Stimulated activated CD8-positive, alpha-beta memory T cell treated with anti-CD3 and anti-CD28 coated beads, Interleukin-4, amount 100 ng/mL, for 4 hours (primary cell): ENCODE measurements at places on chromosomes 3 and 15.

DNA sequence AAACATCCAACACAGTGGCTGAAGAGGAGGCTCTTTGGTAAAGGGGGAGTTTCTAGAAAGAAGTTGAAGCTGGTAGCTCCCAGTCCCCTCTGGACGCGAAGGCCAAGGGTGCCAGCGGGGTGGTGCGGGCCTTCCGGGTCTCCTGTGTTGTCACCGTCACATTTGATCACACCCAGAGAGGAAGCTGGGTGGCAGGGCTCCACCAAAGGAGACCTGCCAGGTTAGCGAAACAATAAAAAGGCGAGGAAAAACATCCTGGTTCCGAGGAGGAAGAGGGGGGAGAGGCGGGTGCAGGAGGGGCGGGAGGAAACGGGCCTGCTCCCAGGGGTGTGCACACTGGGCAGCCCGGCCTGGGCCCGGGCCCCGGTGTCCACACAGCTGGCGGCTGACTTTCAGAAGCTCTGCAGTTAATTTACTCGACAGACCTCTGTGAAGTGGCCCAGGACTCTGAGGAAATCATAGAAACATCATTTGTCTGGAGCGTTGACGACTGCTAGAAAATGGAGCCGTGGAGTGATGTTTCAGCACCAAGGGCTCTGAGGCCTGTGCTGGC, 12.1 kb downstream of the HEG1 start:
- DNase-seq: no peak

DNA sequence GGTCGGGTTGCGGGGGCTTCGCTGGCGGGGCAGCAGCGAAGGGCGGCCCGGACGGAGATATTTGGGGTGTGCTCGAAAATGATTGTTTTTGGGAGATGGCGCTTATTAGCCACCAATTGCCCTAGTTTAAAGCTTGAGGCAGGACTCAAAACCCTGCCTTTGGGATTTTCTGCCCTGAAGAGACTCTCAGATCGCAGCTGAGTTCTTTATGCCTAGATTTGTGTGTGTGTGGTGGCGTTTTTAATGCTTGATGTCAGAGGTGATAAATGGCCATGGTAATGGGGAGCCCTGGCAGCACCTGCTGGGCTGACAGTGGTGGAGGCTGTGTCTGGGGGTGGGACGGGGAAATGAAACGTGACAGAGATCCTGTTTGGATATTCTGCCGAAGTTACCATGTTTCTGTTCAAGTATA, 604 bp downstream of the KCTD6 start:
- DNase-seq: no peak

- no peak for DNase-seq
Observed at GRCh38 chr3:43503067-43503728, 118.6 kb downstream of the ANO10 start.

DNA sequence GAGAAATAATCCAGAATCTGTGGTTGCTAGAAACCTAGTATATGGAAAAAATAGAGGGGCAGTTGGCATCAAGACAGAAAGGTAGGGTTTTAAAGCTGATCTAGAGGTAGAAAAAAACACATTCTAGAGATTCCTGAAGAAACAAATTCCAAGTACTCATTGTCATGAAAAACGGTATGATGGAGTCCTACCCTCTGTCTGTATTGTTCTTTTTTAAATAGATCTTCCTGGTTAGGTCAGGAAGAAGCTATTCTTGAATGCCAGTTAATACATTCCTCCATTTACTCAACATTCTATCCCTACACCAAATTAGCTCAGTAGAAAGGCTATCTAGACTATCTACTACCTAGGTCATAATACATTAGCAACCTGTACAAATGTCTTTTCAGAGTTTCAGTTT, 364.7 kb downstream of the FHIT start:
- DNase-seq: no peak

GRCh38 chr3:12234192-12234591, 54.7 kb upstream of the PPARG start:
- no peak for DNase-seq

DNA sequence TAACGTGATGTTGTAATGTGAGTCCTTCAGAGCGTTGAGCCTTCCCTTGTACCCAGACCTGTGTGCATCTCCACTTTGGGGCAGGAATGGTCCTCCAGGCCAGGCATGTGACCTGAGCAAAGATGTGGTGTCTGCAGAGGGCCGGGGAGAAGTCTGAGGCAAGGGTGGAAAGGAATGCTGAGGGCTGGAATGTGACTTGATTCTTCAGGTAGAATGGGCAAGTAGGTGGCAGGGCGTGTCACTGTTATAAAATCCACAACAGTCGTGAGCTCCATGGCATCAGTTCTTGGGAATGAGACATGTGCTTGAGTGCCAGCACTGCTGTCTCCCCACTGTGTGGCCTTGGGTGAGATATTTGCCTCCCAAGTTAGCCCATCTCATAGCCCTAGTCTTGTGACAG, 24.0 kb upstream of the BSN start:
- DNase-seq: no peak

DNA sequence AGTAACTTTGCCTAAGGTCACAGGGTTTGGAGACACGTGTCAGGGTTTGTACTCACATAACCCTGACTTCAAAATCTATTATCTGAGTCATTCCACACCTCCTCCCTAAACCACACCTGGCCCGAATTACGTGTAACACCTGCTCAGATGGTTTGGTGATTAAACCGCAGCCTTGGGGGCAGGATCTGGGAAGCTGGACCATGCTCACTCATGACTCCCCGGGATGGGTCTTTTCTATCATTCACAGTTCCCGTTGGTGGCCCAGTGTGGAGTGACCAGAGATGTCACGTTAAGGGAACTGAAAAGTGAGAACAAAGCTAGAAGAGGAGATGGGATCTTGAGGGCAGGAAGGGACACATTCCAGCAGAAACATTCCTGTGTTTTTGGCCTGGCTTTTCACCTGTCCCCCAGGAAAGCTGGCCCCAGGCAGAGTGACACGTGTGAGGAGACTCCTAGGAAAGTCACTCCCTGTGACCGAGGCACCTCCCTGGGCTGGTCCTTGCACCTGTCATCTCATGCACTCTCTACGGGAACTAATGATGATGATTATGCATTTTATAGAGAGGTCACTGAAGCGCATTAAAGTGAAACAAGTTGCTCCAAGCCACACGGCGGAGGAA, 75.4 kb upstream of the POMGNT2 start:
- no peak for DNase-seq

DNA sequence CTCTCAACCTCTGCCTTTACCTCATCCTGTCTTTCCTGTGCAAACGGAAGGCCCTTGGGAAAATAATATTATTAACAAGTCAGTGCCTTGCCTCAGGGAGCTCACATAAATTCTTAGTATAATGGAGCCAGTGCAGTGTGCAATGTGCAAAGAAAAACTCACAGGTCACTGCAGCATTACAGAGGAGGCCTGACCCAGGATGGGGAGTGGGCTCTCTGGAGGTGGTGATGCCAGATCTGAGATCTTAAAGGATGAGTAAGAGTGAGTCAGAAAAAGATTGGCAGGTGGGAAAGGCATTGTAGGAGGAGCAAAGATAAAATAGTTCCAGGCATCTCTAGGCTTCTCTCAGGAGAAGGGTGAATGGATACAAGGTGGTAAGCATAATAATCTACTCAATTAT, 185.6 kb upstream of the ADAMTS9 start:
- no peak for DNase-seq

DNA sequence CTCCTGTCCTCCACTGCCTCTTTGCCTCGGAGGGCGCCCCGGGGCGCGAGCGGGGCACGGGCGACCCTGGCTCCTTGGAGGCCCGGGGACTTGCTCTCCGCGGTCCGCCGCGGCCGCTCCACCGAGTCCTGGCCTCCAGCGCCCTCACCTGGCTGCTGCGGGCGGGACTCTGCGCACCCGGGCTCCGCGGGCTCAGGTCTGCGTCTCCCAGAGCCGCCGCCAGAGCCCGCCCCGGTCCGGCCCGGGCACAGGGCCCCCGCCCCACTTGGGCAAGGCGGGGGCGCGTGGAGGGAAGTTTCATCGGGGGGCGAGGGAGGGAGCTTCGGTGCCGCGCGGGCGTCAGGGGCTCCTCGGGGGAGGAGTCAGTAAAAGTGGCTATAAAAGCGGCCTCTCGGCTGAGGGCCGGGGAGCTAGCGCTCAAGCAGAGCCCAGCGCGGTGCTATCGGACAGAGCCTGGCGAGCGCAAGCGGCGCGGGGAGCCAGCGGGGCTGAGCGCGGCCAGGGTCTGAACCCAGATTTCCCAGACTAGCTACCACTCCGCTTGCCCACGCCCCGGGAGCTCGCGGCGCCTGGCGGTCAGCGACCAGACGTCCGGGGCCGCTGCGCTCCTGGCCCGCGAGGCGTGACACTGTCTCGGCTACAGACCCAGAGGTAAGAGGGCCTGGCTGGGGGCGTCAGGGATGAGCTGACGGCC, at the start of gene CEMIP:
TSS of gene CEMIP (plus strand) at position 407 of the 694 bp plus-strand sequence. CDS start 94,510 bp downstream, outside the sequence.
- DNase-seq: no peak

DNA sequence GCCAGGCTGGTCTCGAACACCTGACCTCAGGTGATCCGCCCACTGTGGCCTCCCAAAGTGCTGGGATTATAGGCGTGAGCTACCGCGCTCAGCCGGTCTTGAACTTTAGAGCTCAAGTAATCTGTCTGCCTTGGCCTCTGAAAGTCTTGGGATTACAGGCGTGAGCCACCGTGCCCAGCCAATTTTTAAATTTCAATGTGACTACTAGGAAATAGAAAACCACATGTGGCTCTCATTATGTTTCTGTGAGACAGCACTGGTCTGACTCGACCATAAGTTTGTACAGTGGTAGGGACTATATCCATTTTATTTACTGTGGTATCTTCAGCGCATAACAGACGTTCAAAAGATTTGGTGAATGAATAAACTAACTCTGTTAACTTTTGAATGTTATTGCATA, 9.1 kb downstream of the ZFAND6 start:
- DNase-seq: no peak

- no peak for DNase-seq
Observed at GRCh38 chr3:51379746-51380455, 5.2 kb upstream of the MANF start.

DNA sequence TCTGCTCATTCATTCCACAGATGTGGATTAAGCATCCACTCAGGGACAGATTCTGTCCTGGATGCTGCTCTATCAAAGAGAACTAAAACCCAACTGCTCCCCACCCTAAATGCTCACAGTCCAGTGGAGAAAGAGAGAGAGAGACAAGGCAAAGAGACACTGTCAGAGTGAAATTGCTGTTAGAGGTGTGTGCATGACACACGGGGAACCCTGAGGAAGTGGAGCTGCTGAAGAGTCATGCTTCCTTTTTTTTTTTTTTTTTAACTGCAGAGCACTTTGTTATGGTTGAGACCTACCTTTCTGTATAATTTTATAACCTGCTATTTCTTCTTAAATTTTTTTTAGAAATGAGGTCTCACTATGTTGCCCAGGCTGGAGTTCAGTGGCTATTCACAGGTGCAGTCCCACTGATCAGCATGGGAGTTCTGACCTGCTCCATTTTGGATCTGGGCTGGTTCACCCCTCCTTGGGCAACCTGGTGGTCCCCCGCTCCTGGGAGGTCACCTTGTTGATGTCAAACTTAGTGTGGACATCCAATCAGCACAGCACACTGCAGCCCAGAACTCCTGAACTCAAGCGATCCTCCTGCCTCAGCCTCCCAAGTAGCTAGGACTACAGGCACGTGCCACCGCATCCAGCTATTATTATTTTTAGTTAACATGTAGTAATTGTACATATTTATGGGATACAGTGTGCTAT, 18.2 kb upstream of the PSTPIP1 start:
- no peak for DNase-seq

GRCh38 chr15:84143753-84144314, 91.7 kb upstream of the GOLGA6L4 start:
- DNase-seq: no peak

- DNase-seq: no peak
Observed at GRCh38 chr3:89000886-89001285, 106.5 kb upstream of the EPHA3 start.

GRCh38 chr3:31758322-31758965, 222.6 kb downstream of the OSBPL10 start:
- no peak for DNase-seq

DNA sequence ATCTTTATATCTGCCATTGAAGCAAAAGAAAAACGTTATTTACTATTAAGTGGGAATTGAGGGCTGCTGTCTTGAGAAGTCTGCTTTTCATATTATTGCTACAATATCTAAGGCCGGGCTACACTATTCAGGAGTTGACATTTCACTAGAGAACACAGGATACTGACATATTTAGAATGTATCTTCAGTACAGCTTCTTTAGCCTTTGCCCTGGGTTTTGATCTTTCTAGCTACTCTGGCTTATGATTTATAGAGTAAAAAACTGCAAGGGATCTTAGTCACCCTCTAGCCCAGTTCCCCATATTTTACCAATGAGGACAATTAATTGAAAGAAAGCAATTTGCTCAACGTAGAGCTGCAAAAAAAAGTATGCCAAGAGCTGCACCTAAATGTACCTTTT, 307.4 kb upstream of the DPPA4 start:
- DNase-seq: no peak

DNA sequence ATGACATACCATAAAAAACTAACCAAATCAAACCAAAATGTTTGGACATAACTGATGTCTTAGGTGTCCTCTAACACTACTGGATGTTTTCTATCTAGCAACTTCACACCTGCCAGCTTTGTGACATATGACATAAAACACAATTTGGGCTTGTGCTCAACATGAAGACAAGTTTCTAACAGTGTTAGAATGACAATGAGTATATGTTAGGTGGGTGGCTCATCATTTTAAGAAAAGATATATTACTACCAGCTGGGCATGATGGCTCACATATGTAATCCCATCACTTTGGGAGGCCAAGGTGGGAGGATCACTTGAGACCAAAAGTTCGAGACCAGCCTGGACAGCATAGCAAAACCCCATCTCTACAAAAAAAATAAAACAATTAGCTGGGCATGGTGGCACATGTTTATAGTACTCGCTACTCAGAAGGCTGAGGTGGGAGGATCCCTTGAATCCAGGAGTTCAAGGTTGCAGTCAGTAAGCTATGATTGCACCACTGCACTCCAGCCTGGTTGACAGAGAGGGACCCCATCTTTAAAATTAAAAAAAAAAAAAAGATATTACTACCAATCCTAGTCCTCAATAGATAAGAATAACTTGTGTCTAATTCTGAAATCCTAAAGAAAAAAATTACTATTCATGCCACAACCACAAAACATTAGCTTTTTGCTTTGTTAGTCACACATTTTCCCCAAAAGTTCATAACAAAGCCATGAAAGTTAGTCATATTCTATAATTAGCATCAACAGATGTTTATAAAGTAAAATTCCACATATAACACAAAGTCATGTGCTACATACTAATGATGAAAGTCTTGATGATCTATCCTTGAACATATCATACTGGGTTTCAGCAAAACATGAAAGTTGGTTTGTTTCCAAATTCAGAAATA, 59.9 kb downstream of the LRRFIP2 start:
- DNase-seq: no peak

- no peak for DNase-seq
Observed at GRCh38 chr3:128591738-128592426, 58.7 kb downstream of the RPN1 start.

DNA sequence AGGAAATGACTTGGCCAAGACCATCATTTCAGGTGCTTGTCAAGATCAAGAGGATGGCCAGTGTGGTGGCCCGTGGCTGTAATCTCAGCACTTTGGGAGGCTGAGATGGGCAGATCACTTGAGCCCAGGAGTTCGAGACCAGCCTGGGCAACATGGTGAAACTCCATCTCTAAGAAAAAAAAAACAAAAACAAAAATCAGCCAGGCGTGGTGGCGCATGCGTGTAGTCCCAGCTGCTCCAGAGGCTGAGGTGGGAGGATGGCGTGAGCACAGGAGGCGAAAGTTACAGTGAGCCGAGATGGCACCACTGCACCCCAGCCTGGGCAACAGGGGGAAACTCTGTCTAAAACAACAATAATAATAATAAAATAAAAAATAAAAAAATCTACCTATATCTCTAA, 15.0 kb downstream of the CRABP1 start:
- no peak for DNase-seq

- no peak for DNase-seq
Observed at GRCh38 chr3:33152363-33153360, 38.8 kb downstream of the CRTAP start.
